ENCODE measurements at places on chromosomes 1 and 21.

- no peak for DNase-seq
Measured at GRCh38 chr21:45069711-45070110, 4.7 kb upstream of the ADARB1 start.

DNA sequence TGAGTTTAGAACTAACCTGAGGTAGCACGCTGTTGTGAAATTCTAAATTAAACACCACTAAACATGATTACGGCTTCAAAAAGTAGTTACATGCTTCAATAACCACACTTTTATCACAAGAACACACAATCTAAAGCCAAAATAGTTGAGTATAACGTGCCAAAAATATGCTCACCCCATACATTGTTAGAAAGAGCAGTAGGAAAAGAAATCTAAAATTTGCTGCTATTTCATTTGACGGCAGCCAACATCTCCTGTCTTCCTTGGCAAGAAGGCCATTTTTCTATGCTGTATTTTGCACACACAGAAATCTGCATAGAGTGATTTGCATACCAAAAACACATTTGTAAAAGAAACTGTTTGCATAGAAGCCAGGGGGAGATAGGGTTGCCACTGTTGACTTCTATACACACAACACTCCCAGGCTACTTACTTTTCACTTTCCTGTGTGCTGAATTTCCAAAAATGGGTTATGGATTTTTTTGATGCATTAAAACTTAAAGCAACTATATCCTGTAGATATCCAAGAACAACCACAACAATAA, 42.9 kb upstream of the DMRTB1 start:
- peak; percentile 23 for DNase-seq

GRCh38 chr1:119353836-119354235, 14.7 kb upstream of the HAO2 start:
- DNase-seq, result no peak

GRCh38 chr1:168408539-168408865, 127.8 kb downstream of the TBX19 start:
- no peak for DNase-seq

DNA sequence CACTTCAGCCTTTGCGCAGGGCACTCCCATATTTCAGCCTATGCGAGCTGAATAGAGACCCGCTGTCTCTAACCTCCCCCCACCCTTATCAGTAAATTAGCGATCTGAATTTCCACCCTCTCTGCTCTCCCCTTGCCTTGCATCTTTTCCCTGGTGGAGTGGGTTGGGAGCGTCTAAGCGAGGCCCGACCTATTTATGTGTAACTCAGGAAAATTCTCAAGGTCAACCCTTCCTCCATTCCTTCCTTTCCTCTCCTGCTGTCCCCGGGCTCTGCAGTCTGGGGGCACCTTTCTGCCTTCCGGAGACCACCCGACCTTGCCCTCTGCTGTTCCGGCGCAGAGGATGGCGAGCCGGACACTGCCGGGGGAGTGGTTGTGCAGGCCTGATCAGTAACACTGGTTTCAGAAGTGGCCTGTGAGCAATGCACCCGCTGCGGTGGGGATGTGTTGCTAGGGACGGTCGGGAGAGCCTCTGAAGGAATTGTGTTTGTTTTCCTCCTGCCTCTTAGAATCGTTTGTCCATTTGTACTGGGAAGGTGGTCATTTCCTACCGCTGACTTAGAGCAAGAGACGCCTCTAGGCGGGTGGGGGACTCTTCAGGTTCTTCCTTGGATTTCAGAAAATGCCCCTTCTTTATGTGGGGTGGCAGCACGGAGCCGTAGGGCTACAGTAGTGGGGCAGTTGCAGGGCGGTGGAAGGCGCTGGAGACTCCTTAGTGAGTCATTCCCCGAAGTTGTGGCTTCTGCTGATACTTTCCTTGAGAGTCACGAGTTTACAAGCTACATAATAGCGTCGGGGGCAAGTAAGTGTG, 513 bp downstream of the MGST3 start:
- peak; percentile 36 for DNase-seq
